ENCODE measurements at places on chromosomes 4 and X.

DNA sequence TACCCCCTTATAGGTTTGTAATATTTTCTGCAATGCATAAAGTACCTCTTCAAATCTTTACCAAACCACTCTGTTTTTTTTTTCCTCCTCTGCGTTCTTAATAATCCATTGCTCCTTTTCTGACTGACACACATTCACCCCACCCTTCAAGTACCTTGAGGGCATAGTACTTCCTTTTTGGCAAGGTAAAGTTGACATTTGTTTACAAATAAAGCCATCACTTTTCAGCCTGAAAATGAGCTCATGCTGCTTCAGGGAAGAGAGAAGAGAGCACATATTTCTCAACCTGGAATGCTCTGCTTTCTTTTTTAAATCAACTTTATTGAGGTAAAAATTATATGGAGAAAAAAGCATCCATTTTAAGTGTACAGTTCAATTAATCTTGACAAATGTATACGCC lies 113.9 kb downstream of the AGTR2 start:
- DNase-seq: no peak

DNA sequence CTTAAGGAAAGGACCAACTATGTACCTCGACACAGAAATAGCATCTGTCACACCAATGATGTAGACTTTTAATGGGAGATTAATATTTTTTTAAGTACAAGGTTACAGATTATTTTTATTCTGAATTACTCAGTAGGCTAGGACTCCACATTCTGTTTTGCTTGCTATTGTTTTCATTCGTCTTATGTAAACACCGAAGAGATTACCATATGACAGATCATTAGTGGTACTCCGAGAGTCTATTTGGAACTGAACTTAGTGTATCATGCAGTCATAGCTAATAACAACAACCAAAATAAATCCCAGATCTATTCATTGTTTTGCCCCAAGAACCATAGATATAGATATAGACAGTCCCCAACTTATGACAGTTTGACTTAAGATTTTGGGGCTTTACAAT lies 139.7 kb upstream of the SPRY1 start:
- DNase-seq: no peak

DNA sequence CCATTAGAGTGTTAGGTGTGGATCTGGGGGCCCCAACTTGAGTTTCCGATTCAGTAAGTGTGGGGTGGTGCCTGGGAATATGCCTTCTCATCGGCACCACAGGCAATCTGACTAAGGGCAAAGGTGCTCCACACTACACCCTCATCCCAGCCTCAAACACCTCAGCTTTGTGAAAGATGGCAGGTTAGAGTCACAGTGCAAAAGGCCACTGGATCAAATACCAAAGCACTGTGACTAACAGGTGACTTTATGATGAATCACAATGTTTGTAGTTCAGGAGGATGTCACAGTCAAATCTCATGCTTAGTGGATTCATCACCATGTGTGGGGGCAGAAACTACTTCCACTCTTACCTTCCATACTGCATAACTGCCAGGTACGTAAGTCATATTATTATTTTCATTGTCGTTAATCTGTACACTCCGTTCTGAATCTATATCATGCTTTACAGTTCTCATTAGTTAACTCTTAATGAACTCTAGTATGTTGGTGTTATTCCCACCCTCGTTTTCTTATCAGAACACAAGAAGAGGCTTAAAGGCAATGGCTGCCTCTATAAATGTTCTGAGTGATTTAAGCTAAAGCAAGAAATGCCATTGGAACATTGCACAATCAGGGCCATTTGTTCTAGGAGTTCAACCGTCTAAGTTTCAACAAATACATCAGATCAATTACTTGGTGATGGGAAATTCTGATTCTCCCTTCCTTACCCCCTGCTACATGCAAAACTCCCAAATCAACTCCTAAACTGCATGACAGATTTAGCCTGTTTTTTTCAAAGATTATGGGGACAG lies 50.2 kb downstream of the PRKG2 start:
- DNase-seq: no peak

GRCh38 chr4:136864604-136865185 lies 667.6 kb downstream of the PCDH18 start:
- DNase-seq: peak; percentile 77

- no peak for DNase-seq
Measured at GRCh38 chr4:138112389-138112788, 129.8 kb downstream of the SLC7A11 start.

DNA sequence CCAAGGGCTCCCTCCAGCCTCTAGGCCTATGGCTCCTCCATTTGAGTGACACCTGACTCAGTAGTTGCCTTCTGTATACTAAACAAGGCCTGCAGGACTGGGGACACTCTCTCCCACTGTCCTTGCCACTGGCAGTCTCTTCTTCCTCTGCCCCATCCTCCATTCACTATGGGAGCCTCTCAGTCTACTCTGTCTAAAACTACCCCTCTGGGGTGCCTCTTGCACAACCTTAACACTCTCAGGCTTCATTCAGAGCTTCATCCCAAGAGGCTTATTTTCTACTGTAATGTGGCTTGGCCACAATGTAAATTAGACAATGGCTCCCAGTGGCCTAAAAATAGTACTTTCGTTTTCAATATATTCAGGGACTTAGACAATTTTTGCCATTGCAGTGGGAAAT lies 133.0 kb downstream of the ZC4H2 start:
- DNase-seq: no peak

Measured in suppressor macrophage (primary cell).